ENCODE measurements at places on chromosomes 6 and 20.
A peak's percentile ranks its signal among the peaks of the same experiment; 100 is the strongest.

- DNase-seq, result no peak
Measured at GRCh38 chr6:9521152-9521530, 893.7 kb downstream of the TFAP2A start.

- no peak for DNase-seq
Measured at GRCh38 chr6:40500227-40500626, 86.9 kb downstream of the LRFN2 start.

DNA sequence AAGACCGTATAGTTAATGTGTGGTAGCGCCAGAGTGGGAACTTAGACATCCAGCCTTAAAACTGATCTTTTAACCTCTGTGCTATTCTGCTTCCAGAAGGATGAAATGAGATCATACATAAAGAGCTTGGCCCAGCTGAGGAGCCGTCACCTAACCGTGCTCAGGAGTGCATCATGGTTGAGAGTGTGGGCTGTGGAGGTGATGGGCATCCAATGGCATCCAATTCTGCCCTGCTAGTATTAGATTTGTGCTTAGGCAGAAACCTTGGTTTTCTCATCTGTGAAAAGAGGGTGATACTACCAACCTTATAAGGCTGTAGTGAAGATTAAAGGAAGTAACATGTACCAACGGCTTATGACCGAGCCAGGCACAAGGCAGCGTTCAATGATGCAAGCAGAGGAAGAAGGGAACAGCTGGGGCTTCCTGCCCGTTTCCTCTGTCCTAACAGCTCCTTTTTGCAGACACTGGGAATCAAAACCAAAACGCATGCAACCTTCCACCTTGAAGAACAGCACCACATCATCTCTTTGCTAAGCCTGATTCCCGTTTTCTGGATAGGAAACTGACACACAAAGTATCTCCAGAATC lies 1.3 kb downstream of the SLC22A16 start:
- no peak for DNase-seq

- no peak for DNase-seq
Measured at GRCh38 chr6:127471379-127472255, 12.4 kb upstream of the KIAA0408 start.

- DNase-seq, result no peak
Measured at GRCh38 chr6:47663462-47664216, 34.7 kb upstream of the ADGRF4 start.

- DNase-seq, result peak; percentile 7
Measured at GRCh38 chr20:21808863-21809664, 103.6 kb downstream of the PAX1 start.

- no peak for DNase-seq
Measured at GRCh38 chr6:118488631-118489030, 59.5 kb upstream of the PLN start.

DNA sequence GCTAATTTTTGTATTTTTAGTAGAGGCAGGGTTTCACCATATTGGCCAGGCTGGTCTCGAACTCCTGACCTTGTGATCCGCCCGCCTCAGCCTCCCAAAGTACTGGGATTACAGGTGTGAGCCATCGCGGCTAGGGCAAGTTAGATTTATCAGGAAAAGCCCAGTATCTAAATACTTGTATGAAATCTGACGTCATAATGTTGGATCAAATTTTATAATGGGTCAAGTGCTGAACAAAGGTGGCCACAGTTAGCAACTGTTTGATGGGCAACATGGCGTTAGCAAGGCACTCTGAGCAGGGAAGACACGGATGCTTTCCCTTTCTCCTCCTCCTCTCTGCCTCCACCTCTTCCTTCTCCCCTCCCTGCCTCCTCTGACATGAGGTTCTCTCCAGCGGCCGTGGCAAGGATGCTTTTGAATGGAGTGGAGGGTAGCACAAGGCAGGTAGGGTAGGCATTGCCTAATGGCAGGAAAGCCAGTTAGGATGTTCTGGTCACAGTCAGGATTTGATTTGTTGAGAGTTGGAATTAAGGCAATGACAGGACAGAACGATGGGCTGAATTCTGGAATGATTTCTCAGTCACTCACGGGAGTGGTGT lies 149.6 kb downstream of the BCAS1 start:
- no peak for DNase-seq

GRCh38 chr6:157392927-157393668 lies 12.1 kb downstream of the ZDHHC14 start:
- DNase-seq, result no peak

GRCh38 chr6:113397236-113397635 lies 459.9 kb upstream of the MARCKS start:
- no peak for DNase-seq

- DNase-seq, result no peak
Measured at GRCh38 chr20:9739991-9740390, 98.9 kb downstream of the PAK5 start.

GRCh38 chr6:43246301-43247113 lies 3.2 kb downstream of the TTBK1 start:
- no peak for DNase-seq

- peak; percentile 40 for DNase-seq
Measured at GRCh38 chr6:12051861-12052368, 39.8 kb downstream of the HIVEP1 start.

GRCh38 chr6:45498591-45498990 lies 120.9 kb upstream of the SUPT3H start:
- DNase-seq, result no peak

- no peak for DNase-seq
Measured at GRCh38 chr20:5608104-5608441, 142.1 kb upstream of the SHLD1 start.
